ENCODE measurements at places on chromosomes 7 and 10. TPM values are rescaled to one million over a fixed set of nuclear protein-coding genes. Genes with fewer than 3 reads are reported as not detected.
A peak's percentile ranks its signal among the peaks of the same experiment; 100 is the strongest.

The PYROXD2 gene
- 8.6 TPM for total RNA-seq

The ANKRD30A gene
- total RNA-seq = not detected

The ASB10 gene
- total RNA-seq = not detected

The CPA2 gene
- 4,381 TPM for total RNA-seq

The CASP2 gene
- total RNA-seq = 9.3 TPM

The LIPN gene
- not detected for total RNA-seq

The ITGA8 gene
- total RNA-seq = 0.66 TPM

GRCh38 chr10:5547931-5548660 lies 23.3 kb downstream of the CALML3 start:
- no peak for DNase-seq

GRCh38 chr7:122143376-122143750 lies 686 bp downstream of the AASS start:
- peak; percentile 17 for DNase-seq

DNA sequence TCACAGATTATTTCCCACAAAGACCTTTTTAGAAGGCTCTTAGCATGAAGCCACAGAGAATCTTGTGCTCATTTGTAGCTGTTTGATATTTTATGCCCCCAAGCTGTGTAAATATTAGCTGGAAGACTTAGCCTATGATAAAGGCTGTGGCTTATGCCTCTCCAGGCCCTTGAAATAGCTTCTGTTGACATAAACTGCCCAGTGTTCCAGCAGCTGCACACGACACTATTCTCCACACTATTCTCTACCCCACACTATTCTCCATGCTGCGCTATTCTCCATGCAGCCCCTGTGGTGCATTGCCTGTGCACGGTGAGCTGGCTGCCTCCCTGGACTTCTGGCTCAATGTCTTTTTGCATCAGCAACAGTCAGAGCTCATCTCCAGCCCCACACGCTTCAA lies 13.1 kb downstream of the DDC start:
- peak; percentile 74 for DNase-seq

DNA sequence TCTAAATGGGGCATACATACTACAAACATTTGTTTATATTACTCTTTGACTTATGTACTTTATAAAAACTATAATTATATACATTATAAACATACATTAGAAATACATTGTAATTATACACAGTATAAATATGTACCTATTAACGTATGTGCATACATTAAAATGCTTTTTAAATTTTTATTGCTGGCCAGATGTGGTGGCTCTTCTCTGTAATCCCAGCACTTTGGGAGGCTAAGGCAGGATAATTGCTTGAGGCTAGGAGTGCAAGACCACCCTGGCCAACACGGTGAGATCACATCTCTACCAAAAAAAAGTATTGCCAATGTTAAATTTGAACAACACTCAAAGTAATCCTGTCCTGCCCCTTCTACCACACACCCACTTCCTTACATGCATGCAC lies 1037.0 kb downstream of the GRM8 start:
- DNase-seq = no peak

DNA sequence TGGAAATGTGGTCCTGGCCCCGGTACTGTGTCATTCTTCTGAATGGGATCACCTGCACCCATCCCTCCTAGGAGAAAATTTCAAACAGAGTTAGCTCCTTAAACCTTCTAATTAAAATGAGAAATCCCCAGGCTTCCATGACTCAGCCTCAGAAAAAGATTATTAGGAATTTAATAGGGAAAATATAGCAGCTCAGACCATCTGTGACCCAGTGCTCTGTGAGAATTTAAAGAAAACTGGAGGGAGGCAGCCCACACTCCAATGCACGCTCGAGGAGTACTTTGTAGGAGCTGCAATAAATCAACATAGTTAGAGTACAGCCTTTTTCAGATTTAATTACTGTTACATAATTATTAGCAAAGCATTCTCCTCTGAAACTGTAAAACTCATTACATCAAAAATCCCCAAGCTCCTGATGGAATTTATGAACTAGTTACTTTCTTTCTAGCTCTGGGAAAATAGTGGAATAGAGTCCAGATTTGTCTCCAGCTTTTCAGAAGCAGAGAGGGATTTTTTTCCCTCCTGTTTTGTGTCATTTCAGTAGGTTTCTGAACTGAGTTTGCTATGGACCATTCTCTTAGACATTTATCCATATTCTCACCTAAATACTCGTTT lies 30.1 kb downstream of the NEUROD6 start:
- no peak for DNase-seq

- no peak for DNase-seq
Measured at GRCh38 chr7:148702876-148703670, 4.4 kb downstream of the CUL1 start.

DNA sequence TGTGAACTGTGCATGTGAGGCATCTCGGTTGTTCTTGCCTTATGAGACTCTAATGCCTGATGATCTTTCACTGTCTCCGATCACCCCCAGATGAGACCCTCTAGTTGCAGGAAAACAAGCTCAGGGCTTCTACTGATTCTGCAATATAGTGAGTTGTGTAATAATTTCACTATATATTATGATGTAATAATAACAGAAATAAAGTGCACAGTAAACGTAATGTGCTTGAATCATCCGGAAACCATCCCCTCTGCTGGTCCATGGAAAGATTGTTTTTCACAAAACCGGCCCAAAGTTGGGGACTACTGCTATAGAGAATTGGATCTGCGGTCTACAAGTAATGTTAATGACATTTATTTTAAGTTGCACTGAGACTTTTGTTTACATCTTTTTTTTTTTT lies 126.7 kb downstream of the TPST1 start:
- no peak for DNase-seq

DNA sequence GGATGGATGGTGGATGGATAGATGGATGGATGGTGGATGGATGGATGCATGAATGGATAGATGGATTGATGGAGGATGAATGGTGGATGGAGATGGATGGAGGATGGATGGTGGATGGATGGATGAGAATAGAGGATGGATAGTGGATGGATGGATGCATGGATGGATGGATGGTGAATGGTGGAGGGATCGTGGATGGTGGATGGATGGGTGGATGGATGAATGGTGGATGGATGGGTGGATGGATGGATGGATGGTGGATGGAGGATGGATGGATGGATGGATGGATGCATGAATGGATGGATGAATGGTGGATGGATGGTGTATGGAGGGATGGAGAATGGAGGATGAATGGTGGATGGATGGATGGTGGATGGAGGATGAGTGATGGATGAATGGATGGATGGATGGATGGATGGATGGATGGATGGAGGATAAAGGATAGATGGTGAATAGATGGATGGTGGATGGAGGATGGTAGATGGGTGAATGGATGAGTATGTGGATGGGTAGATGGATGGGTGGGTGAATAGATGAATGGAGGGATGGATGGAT lies 76.3 kb downstream of the PDGFA start:
- no peak for DNase-seq

- no peak for DNase-seq
Measured at GRCh38 chr10:92544296-92544695, 29.6 kb downstream of the IDE start.

All from body of pancreas (tissue), 4 donors.